Neuronal stem cell (in vitro differentiated cells): ENCODE measurements at places on chromosomes 3 and 15.
A peak's percentile ranks its signal among the peaks of the same experiment; 100 is the strongest.

DNA sequence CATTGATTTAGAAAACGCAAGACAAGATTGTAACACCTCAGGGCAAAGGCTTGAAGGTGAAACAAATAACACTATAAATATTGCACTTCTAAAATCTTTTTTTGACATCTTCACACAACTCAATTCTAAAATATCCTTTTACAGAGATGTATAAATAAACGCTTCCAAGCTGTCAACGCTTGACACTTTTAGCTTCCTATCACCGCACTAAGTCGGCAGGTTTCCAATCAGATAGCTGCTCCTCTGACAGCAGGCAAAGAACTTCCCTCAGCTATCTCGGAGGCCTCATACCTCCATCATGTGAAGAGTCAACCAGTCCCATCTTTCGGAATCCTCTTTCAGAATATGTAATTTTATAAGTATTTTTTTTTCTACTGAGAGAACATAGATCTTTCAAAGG, 71.0 kb downstream of the PCOLCE2 start:
- DNase-seq = no peak

- no peak for DNase-seq
Observed at GRCh38 chr3:113775516-113775915, 28.7 kb downstream of the ATP6V1A start.

GRCh38 chr3:46289966-46290365, 47.7 kb downstream of the CCR3 start:
- DNase-seq = no peak

DNA sequence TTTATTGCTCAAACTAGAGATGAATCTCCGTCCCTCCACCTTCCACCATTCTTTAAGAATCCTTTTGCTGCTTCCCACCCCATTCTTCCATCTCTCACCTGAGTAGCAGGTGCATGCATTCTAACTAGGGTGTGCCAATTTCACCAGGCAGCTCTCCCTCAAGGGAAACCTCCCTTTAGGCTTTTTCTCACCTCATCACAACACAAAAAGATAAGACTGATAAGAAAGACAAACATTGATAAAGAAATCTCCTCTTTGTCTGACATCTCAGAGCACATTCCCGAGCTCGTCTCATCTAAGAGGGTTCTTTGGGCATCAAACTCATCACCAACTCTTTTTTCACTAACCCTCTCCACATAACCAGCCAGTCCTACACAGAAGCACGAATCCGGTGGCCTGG, 23.0 kb downstream of the MB21D2 start:
- DNase-seq = no peak

GRCh38 chr3:160564949-160565441, 376 bp downstream of the KPNA4 start:
- peak; percentile 61 for DNase-seq

GRCh38 chr3:130548356-130548755, 31.4 kb downstream of the COL6A6 start:
- DNase-seq = no peak

- no peak for DNase-seq
Observed at GRCh38 chr3:175009295-175009694, 150.2 kb downstream of the NAALADL2 start.

DNA sequence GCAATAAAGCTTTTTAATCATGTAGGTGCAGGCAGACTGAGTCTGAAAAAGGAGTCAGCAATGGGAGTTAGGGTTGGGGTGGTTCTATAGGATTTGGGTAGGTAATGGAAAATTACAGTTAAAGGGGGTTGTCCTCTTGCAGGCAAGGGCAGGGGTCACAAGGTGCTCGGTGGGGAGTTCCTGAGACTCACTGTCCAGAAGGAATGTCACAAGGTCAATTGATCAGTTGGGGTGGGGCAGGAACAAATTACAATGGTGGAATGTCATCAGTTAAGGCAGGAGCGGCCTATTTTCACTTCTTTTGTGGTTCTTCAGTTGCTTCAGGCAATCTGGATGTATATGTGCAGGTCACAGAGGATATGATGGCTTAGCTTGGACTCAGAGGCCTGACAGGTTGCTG, 13.9 kb downstream of the CCR5AS start:
- DNase-seq = no peak

DNA sequence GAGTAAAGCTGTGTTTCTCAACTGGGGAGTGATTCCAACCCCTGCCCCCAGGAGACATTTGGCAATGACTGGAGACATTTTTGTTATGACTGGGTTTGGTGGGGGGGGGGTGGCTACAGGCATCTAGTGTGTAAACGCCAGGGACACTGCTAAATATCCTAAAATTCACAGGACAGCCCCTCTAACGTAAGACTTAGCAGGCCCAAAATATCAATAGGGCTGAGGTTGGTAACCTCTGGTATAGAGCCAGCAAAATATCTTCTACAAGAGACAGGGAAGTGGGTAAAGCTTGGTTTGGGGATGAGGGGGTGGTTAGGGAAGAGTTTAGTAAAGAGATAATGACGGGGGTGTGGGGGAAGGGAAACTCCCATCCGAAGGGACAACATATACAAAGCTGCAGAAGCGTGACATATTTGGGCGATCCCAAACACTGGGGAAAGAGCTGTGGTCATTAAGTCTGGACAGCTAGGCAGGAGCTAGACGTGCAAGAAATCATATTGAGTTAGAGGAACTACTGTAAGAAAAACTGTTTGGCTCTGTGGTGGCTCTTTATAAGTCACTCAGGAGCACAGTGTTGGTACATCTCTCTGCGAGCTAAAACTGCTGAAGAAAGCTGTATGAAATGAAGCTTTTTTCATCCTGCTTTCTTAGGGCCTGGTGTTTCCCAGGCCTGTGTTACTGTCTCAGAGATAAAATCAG, 697 bp upstream of the TRIM69 start:
- DNase-seq = no peak

DNA sequence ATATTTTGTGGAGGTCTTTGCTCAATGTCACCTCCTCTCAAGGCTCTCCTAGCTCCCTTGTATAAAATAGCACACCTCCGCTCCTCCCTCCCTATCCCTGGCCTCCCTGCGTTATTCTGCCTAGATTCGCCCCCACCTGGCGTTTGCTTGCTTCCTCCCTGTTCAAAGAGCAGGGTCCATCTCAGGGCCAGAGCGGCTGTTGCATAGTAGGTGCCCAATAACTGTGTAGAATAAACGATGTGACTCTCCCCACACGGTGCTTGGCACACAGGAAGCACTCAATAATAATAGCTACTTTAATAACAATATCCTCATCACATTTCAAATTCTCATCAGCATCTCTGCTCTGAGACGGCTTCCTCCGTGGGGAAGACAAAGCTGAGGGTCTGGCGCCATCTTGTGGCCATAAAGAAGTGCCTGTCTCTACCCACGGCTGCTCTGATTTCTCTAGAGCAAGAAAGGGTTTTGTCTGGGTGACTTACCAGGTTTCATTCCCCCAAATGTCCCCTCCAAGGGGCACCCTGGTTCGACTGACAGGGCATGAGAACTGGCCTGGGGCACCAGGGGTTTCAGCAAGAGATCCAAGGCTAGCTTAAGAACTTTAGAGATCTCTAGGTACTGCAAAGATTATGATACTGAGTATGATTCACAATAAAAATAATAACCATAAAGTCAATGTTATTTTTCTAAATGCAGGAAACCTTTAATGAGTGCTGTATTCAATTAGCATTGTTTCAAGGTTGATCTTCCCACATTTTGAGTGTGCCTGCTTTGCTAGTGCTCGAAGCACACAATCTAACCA, 16.1 kb downstream of the CD276 start:
- peak; percentile 83 for DNase-seq

GRCh38 chr15:28879551-28879950, 6.2 kb upstream of the APBA2 start:
- DNase-seq = no peak

GRCh38 chr3:103712320-103713008, 1277.6 kb downstream of the ZPLD1 start:
- DNase-seq = no peak

DNA sequence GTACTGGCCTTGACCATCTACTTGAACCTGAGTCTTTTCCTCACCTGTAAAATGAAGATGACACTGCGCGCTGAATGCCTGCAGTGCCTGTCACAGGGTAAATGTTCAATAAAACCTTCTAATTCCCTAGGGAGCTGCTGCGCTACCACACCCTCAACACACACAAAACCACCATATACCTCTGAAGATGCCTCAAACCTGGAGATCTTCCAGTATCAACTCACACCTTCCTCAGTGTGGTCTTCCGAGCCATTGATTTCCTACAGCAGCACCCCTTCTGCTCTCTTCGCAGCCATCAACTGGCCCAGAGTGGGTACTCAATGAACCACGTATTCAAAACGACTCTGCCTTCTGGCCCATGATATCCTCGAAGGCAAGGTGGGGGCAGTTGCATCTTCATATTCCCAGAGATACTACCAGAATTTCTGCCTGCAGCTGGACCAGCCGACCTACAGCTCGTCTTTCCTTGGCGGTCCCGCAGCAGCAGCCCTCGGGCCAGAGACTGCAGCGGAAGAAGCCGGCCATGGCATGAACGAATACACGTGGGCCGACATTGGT, 695 bp downstream of the RPL32 start:
- no peak for DNase-seq

DNA sequence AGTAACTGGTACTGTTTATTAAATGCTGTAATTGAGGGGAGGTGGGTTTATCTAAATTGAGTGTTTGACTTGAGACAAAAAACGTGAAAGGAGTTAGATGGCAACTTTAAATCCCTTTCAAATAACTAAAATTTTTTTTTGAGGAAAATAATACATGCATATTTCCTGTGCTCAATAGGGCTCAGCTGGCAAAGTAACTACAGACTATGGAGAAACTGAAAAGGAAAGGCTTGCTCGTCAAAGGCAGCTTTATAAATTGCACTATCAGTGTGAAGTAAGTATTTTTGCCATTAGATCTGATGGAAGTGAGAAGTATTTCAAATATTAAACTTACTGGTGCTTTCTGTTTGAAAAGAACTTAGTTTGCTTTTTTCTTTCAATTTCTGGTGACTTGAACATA, 72.2 kb downstream of the DZIP3 start:
- no peak for DNase-seq

- DNase-seq = no peak
Observed at GRCh38 chr3:64617610-64618009, 70.2 kb downstream of the ADAMTS9 start.

- DNase-seq = no peak
Observed at GRCh38 chr3:170128977-170129431, 52.5 kb downstream of the PHC3 start.

GRCh38 chr3:140403608-140404007, 274.3 kb upstream of the TRIM42 start:
- DNase-seq = no peak

- no peak for DNase-seq
Observed at GRCh38 chr3:194320744-194321243, 30.3 kb downstream of the CPN2 start.

GRCh38 chr3:80537680-80538079, 769.9 kb upstream of the ROBO1 start:
- no peak for DNase-seq

DNA sequence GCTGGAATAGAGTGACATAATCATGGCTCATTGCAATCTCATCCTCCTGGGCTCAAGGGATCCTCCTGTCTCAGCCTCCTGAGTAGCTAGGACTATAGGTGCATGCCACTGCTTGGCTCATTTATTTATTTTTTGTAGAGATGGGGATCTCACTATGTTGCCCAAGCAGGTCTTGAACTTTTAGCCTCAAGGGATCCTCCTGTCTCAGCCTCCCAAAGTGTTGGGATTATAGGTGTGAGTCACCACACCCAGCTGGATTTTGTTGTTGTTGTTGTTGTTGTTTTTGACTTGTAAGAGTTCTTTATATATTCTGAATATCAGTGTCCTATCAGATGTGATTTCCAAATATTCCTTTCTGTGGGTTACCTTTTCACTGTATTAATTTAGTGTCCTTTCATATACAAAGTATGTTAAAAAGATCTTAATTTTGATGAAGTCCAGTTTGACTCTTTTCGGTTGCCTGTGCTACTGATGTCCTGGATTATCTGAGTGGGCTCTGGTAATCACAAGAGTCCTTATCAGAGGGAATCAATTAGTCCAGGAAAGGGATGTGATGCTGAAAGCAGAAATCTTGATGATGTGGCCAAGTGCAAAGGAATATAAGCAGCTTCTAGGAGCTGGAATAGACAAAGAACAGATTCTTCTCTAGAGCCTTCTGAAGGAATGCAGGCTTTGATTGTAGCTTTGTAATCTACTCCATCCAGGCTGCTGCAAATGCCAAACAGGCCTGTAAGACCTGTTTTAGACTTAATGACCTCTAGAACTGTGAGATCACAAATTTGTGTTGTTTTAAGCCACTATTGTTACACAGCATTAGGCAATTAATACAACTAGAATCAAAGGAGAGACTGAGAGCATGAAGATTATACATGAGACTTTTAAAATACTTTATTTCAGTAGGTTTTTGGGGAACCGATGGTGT, 30.2 kb downstream of the NCK1 start:
- no peak for DNase-seq

- no peak for DNase-seq
Observed at GRCh38 chr15:64837502-64837901, 4.2 kb upstream of the PLEKHO2 start.

- DNase-seq = no peak
Observed at GRCh38 chr3:63353383-63353782, 75.3 kb downstream of the SYNPR start.

- DNase-seq = no peak
Observed at GRCh38 chr3:70771426-70772147, 459.1 kb upstream of the MDFIC2 start.

DNA sequence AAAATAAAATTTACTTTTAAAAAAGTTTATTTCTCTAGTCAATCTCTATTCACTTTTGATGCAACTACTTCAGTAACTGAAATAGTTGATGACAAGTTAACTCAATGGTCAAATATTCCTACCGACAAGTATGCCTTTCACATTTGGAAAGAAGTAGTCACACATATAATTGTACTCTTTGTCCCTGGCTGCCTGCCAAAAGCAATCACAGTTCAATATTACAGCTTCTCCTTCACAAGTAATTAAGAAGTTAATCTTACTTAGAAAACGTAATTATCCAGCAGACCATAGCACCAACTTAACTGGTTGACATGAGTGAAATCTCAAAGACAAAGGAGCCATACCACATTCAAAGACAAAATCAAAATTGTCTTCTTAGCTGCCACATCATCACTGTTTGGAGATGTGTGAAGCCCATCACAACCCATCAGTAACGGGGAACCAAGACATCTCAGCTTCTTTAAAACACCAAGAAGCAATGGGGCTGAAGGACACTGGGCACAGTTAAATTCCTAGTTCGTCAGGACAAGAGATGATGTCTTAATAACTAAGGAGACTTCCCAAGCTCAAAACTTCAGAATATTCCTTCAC, 86.1 kb downstream of the PLCH1 start:
- no peak for DNase-seq

GRCh38 chr3:99471353-99472323, 166.8 kb upstream of the COL8A1 start:
- no peak for DNase-seq

GRCh38 chr3:156674911-156675829, 780 bp downstream of the TIPARP start:
- DNase-seq = peak; percentile 61

DNA sequence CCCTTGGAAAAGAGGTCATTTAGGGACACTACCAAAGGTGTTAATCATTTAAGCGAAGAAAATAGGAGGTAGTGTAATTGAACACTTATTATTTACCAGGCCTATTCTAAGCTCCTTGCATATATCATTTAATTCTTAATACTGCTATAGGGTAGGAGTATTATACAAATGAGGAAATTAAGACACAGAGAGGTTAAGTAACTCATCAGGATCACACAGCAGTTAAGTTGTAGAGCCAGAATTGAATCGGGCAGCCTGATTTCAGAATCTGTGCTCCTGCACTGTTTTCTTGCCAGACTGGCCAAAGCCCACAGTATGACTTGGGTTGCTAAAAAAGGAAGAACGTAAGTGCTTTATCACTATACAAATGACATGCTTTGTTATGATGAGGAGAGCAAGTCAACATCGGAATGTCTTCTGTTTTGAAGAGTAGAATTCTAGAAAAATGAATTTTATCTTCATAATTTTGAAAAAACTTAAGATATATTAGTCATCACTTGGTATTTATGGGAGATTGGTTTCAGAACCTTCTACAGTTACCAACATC, 31.4 kb downstream of the HPS3 start:
- DNase-seq = no peak
